ENCODE measurements at places on chromosomes 4 and X.

DNA sequence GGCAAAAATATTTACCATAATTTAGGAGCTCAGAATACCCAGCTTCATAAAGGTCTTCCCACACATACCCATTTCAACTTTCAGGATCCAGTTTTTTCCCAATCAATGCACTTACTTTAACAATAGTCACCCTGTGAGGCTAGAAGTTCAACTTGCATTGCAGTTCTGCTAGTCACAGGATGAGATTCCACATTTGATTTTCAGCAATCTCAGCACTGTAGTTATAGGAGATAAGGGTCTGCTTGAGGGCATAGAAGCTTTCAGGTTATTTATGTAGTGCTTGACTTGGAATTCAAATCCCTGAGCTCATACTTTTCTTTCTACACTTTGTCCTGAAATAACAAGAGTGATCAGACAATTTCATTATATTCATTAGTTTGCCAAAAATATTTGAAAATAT is 78.3 kb upstream of the IL2 start:
- no peak for DNase-seq

DNA sequence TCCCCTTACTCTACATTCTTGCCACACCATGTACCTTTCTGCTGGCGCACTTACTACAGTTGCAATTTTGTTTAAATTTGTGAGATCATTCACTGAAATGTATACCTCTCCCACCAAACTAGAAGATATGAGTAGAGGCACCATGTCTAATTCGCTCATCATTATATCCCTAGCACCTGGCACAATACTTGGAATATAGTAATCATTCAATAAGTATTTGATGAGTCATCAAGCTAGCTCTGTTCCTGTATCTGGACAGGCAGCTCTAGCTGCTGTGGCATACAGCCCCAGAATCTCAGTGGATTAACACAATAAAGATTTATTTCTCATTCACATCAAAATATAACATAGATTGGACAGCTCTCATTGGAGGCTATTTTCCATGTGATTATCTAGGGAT is 245.9 kb downstream of the IDS start:
- no peak for DNase-seq

DNA sequence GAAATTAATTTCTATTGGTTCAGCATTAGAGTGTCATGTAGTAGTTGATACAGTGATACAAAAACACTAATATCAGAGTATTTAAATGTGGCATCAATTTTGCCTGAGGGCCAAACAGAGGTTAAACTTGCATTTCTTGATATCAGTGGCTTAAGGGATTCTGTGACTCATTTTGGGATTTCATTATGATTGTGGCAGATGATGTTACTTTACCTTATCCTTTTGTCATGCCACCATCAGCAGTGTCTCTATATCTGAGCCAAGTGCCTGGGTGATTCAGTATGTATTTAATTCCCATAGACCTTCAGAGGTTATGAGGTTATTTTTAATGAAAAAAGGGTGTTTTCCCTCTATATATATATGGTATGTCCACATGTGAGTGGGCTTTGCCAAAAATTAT is 582.9 kb downstream of the ADGRL3 start:
- no peak for DNase-seq

DNA sequence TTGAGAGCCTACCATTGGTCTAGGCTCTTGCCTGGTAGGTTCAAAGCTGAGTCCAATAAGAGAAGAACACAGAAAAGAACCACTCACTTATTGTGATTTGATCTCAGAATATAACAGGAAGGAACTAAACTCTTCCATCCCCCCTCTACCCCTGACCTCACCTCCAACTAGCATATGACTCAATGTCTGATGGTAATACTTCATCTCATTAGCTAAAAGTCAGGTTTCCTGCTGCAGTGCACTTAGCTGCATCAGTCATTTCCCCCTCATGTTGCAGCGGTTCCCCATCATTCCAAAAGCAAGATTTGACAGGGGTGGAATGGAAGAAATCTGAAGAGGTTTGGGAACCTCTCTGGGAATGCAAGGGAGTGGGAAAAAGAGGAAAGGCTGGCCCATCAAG is 289.5 kb downstream of the SMARCA1 start:
- DNase-seq = no peak

- DNase-seq = peak; percentile 68
Measured at GRCh38 chr4:173318648-173319211, 15.4 kb downstream of the HMGB2 start.

GRCh38 chr4:179664430-179665027 is 2222.3 kb upstream of the AGA start:
- DNase-seq = no peak

GRCh38 chr4:175346376-175346775 is 428.2 kb downstream of the ADAM29 start:
- no peak for DNase-seq

- no peak for DNase-seq
Measured at GRCh38 chrX:112769034-112769433, 71.6 kb downstream of the AMOT start.

DNA sequence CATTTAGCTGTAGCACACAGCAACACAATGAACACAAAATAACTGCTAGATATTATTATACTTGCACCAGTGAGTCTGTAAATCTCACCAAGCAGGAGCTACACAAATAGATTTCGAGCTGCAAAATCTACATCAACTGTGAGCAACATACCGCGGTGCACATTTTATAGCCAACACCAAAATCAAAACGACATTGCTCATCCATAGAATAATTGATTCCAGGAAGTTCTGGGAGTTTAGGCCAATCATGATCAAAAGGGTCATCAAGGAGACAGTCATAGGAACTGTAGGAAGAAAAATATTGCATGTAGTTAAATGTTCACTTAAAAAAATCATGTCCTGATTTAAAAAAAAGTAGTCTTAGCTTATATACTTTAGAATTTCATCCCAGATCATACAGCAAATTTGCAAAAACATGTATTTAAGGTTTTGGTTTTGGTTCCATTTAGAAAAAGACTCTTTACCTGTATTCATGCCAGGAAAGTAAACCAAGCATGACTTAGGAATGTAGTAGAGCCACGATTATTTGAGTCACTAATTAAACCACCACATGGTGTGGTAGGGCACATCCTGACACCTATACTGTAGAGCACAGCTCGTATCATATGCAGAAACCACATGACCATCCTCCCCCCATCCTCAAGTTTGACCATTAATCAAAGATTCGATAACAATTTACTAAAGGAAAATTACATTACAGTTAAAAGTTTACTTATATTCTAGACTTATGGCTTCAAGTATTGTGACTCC is 250.4 kb downstream of the ADAMTS3 start:
- no peak for DNase-seq

DNA sequence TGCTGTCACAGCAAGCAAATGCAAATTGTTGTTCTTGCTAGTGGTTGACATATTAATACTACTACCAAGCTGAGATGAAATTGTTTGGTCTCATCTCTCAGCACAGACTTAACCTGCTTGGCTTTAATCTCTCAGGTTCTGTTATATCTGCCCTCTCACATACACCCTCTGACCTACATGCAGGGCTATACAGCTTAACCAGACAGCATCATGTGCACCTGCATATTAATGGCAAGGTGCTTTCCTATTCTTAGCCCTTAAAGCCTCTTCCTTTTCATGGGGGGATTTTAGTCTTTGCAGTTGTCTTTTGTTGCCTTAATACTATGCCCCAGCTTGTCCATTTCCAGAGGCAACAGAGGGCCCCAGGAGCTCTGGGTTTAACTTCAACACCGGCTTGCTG is 114.5 kb downstream of the NR3C2 start:
- DNase-seq = no peak

DNA sequence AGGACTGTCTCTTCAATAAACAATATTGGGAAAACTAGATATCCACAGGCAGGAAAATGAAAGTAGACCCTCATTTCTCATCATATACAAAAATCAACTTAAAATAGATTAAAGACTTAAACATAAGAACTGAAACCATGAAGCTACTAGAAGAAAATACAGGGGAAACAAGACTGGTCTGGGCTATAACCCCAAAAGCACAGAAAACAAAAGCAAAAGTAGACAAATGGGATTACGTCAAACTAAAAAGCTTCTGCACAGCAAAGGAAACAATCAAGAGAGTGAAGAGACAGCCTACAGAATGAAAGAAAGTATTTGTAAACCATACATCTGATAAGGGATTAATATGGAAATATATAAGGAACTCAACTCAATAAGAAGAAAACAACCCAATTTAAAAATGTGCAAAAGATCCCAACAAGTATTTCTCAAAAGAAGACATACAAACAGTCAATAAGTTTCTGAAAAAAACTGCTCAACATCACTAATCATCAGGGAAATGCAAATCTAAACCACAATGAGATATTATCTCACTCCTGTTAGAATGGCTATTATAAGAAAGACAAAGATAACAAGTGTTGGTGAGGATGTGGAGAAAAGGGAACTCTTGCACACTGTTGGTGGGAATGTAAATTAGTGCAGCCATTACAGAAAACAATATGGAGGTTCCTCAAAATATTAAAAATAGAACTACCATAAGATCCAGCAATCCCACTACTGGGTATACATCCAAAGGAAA is 325.3 kb upstream of the RASGEF1B start:
- no peak for DNase-seq

- no peak for DNase-seq
Measured at GRCh38 chr4:13452927-13453579, 31.1 kb downstream of the RAB28 start.

DNA sequence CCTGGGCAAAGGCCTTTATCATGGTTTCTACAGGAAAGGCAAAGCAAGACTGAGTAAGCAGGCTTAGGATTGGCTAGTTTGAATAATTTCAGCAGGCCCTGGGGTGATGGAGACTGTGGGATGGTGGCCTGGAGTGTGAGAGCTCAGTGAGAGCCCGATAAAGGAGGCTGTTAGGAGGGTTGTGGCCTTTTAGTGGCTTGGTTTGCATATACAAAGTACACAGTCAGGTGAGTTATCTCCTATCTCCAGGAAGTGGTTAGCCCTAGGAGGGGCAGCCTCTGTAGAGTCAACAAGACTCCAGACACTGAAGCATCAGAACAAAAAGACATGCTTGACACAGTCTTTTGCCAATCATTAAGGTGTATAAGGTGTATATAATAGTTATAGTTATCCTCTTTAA is 157.2 kb downstream of the CFAP299 start:
- no peak for DNase-seq

- DNase-seq = no peak
Measured at GRCh38 chrX:10158279-10159144, 1.7 kb downstream of the CLCN4 start.

- peak; percentile 87 for DNase-seq
Measured at GRCh38 chr4:83356899-83357661, 22.4 kb upstream of the HPSE start.

- DNase-seq = no peak
Measured at GRCh38 chr4:163335384-163335783, 3.0 kb upstream of the NPY1R start.

DNA sequence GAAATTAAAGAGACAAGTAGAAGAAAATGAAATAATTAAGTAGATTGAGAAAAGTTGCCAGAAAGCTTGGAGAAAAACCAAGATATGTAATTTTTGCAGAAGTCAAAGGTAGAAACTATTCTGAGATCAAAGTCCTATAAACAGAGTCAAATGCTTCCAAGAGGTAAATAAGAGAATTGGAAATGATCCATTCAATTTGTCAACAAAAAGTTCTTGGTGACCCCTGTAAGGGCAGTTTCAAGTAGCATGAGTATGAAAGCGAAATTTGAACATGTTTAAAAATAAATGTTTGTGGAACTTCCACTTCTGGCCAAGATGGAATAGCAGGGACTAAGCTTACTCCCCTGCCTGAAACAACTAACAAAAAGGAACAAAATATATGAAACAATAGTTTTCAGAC is 562.0 kb downstream of the SMARCA1 start:
- DNase-seq = no peak

DNA sequence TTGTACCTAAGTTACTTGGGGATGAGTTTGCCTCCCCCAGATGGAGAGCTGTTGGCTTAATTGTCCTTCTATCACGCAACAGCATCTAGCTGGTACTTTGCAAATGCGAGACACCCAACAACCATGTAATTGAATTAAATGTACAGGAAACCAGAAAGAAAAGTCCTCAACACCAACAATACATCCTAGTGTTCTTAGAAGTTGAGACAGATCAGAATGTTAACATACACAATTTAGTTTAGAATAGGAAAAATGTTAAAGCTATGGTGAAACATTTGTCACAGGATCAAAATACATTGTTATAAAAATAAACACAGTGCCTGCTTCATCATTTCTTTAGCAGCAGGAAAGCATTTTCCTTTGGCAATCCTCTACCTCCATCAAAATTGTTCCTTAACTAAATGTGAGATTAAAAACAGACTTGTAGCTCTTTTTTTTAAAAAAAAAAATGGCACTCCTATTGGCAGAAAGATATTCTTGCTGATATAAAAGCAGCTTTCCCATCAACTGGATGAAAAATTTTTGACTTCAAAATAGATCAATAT is 163.1 kb upstream of the MID1 start:
- no peak for DNase-seq

GRCh38 chr4:20423420-20423819 is 171.7 kb downstream of the SLIT2 start:
- DNase-seq = no peak

GRCh38 chr4:11367371-11367770 is 61.3 kb downstream of the HS3ST1 start:
- DNase-seq = peak; percentile 21

DNA sequence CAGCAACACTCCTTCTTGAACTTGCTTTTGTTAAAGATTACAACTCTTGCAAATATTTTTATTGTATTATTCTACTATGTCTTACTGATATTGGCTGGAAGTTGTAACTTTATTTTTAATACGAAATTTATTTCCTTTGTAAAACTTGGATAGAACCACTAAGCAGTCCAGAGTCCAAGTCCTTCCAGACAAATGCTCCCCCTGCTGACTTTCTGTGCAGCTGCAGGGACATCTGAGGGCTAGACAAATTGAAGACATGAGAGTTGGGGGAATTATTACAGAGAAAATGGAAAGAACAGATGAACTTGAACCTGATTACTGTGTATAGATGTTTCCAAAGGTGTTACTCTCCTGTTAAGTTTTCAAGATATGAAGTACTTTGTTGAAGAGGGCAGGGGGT is 238.8 kb downstream of the GRIA3 start:
- DNase-seq = peak; percentile 15

DNA sequence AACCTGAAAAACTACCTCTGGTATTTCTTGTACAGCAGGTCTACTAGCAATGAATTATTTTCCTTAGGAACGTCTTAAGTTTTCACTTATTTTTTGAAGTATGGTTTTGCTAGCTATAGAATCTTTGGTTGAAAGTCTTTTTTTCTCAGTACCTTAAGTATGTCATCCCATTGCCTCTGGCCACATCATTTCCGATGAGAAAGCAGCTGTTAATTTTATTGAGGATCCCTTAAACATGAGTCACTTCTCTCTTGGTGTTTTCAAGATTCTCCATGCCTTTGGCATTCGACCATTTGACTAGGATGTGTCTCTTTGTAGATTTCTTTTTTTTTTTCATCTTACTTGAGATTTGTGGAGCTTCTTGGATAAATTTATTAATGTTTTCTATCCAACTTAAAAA is 803.8 kb upstream of the AMOT start:
- peak; percentile 43 for DNase-seq

GRCh38 chrX:47879463-47879862 is 42.8 kb downstream of the ZNF81 start:
- no peak for DNase-seq

DNA sequence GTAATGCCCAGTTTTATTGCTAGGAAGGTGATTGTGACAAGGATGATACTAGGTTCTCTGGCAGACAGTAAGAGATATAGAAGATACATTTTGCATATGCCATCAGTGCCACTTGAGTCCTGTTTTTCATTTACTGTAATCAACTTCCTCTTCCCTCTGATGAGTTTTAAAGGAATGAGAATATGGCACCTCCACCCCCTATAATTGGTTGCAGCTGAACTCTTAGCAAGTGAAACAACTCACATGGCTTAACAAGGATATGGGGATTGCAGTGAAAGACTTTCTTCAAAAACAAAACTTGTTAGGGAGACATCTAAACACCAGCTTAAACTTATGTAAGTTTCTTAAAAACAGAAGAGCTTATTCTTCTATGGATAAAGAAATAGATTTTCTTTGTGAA is 90.0 kb downstream of the AREG start:
- no peak for DNase-seq
